Natural killer cell treated with Interleukin-12 subunit alpha and Interleukin-12 subunit beta and Interleukin-15 and Interleukin-18, amount 100 ng/mL, for 72 hours (primary cell): ENCODE measurements at places on chromosomes 13 and 19. TPM values are rescaled to one million over a fixed set of nuclear protein-coding genes. Genes with fewer than 3 reads are reported as not detected.

DNA sequence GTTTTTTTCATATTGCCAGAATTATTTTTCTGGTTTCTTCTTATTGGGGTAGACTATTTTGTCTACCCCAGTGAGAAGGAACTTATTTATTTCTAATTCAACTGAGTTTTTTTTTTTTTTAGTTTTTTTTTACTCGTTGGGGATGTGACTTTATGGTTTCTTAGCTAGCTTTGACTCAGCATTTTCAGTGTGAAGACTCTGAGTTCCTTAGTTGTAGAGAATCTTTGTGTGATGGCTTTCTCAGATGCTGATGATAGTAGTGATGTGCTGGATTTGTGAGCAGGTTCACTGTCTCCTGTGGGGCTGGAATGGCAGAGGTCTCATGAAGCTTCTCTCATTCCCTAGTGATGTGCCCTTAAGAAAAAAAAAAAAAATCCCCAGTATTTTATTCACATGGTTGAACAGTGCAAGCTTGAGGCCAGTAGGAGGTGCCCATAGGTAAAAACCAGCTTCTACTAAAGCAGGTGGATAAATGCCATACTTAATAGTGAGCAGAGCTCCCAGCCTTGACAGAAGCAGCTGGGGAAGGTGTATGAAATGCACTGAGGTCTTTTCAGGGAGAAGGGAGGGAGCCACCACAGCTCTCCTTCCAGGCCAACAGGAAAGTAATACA lies 106.2 kb upstream of the KLF5 start:
- no peak overlapping the region for H3K4me3 ChIP-seq
- H3K36me3 ChIP-seq, result peaks cover 23% of the 10 kb centered on the region
- H3K27me3 ChIP-seq, result no peaks in the 10 kb centered on the region
- no peak overlapping the region for H3K27ac ChIP-seq
- DNase-seq, result no peak

GRCh38 chr19:49889687-49890348 lies 6.9 kb downstream of the IL4I1 start:
- peak overlapping the region; percentile 62 for H3K4me3 ChIP-seq
- H3K27me3 ChIP-seq, result no peaks in the 10 kb centered on the region
- no peaks in the 10 kb centered on the region for H3K36me3 ChIP-seq
- H3K4me1 ChIP-seq, result peaks cover 21% of the 10 kb centered on the region
- H3K27ac ChIP-seq, result no peak overlapping the region

GRCh38 chr19:16326401-16327168 lies 2.0 kb downstream of the KLF2 start:
- H3K27ac ChIP-seq, result peak overlapping the region; percentile 78
- H3K4me3 ChIP-seq, result peak overlapping the region; percentile 79
- no peak for DNase-seq
- peaks cover 41% of the 10 kb centered on the region for H3K4me1 ChIP-seq
- no peaks in the 10 kb centered on the region for H3K36me3 ChIP-seq

DNA sequence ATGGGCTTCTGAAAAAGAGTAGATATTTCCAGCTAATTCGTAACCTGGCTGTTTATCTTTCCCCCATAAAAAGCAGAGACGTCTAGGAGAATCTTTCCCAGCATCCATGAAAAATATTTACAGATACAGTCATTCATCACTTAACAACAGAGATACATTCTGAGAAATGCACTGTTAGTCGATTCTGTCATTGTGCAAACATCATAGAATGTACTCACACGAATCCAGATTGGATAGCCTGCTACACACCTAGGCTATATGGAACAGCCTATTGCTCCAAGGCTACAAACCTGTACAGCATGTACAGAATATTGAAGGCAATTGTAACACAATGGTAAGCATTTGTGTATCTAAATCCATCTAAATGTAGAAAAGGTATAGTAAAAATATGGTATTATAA lies 530.2 kb upstream of the NBEA start:
- no peak overlapping the region for H3K27ac ChIP-seq
- no peaks in the 10 kb centered on the region for H3K27me3 ChIP-seq
- no peak overlapping the region for H3K4me3 ChIP-seq
- DNase-seq, result no peak
- no peaks in the 10 kb centered on the region for H3K36me3 ChIP-seq

GRCh38 chr19:42323852-42324654 lies 1.4 kb upstream of the MEGF8 start:
- H3K4me3 ChIP-seq, result peak overlapping the region; percentile 94
- DNase-seq, result no peak
- peaks cover 22% of the 10 kb centered on the region for H3K4me1 ChIP-seq
- H3K36me3 ChIP-seq, result peaks cover 5% of the 10 kb centered on the region
- peaks cover 10% of the 10 kb centered on the region for H3K27me3 ChIP-seq

DNA sequence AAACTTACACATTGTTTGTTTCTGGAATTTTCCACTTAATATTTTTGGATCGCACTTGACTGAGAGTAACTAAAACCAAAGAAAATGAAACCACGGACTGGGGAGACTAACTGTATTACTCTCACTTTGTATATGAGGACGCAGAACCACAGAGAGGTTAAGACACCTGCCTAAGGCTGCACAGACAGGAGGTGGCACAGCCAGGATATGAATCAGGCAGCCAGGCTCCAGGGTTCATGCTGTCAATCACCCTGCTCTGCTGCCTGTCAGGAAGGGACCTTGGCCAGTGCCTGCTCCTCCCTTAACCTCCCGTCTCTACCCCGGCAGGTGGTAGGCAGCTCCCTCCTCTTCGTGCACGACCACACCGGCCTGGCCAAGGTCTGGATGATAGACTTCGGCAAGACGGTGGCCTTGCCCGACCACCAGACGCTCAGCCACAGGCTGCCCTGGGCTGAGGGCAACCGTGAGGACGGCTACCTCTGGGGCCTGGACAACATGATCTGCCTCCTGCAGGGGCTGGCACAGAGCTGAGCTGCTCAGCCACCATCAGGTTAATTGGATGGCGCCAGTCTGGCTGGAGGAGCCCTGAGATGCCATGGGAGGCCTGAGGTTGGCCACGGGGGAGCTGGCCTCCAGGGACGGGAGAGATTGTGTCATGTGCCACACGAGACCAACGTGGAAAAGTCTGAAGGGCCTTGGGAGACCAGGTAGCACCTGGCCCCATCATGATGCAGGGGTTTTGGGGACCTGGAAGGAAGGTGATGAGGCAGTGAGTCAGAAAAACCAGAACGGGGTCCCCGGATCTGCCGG lies 11.0 kb downstream of the ACTMAP start:
- H3K27me3 ChIP-seq, result no peaks in the 10 kb centered on the region
- H3K36me3 ChIP-seq, result peaks cover 7% of the 10 kb centered on the region
- no peak overlapping the region for H3K27ac ChIP-seq
- H3K4me3 ChIP-seq, result no peak overlapping the region

DNA sequence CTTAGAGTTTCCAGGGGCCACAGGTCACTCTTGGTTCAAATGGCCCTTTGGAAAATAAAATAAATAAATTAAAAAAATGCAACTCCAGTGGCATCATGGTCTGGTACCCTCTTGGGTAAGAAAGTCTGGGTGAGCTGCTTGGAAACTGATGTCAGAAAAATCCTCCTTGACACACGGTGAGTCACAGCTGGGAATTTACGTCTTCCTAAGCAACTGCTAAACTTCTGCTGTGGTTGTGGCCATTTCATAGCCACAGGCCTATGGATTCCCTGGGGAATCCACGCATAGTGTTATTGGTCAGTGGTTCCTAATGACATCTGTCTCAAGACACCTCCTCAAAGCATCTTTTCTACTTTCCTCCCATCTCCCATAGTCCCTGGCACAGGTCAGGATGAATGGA lies 220.8 kb downstream of the COG6 start:
- H3K36me3 ChIP-seq, result no peaks in the 10 kb centered on the region
- no peak overlapping the region for H3K27ac ChIP-seq
- no peak for DNase-seq
- H3K4me1 ChIP-seq, result no peaks in the 10 kb centered on the region
- peaks cover 3% of the 10 kb centered on the region for H3K27me3 ChIP-seq
- H3K4me3 ChIP-seq, result no peak overlapping the region

DNA sequence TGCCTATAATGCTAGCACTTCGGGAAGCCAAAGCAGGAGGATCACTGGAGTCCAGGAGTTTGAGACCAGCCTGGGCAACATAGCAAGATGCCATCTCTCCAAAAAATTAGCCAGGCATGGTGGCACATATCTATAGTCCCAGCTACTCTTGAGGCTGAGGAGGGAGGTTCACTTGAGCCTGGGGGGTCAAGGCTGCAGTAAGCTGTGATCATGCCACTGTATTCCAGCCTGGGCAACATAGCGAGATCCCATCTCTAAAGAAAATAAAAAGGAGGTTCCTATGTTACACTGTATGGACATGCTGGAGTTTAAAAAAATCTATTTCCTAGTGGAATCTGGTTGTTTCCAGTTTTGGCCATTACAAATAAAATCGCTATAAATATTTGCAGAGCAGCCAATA lies 2.6 kb downstream of the CAB39L start:
- H3K27ac ChIP-seq, result peak overlapping the region; percentile 91
- no peaks in the 10 kb centered on the region for H3K36me3 ChIP-seq
- no peaks in the 10 kb centered on the region for H3K27me3 ChIP-seq
- H3K4me1 ChIP-seq, result peaks cover 24% of the 10 kb centered on the region
- no peak for DNase-seq
- peak overlapping the region; percentile 58 for H3K4me3 ChIP-seq

DNA sequence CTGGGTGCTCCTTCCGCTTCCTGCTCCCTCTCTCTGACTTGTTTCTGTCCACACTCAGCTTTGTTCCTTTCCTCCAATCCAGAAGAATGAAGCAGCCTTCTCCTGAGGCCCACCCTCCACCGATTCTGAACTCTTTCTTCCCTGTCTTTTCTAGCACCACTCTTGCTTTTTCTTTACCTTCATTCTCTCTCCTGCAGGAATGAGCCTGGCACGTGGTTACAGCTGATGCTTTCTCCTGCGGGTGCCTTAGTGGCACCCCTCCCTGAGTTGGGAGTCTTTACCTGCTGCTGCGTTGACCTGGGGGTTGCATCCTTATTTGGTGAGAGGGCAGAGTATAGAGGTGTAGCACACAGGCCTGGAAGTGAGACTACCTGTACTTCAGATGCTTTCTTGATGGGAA lies 6.2 kb downstream of the UBAC2 start:
- peaks cover 9% of the 10 kb centered on the region for H3K36me3 ChIP-seq
- no peak for DNase-seq
- H3K4me1 ChIP-seq, result peaks cover 60% of the 10 kb centered on the region

GRCh38 chr19:47331931-47332547 lies at the start of gene C5AR2:
TSS of gene C5AR2 (plus strand) at chr19:47332175. CDS start at chr19:47340800, 8,625 bp downstream.
- peaks cover 4% of the 10 kb centered on the region for H3K27me3 ChIP-seq
- no peak within 1 kb of the TSS for H3K27ac ChIP-seq
- peaks cover 13% of the 10 kb centered on the region for H3K4me1 ChIP-seq
- H3K36me3 ChIP-seq, result no peaks in the 10 kb centered on the region
- no peak within 1 kb of the TSS for H3K4me3 ChIP-seq

DNA sequence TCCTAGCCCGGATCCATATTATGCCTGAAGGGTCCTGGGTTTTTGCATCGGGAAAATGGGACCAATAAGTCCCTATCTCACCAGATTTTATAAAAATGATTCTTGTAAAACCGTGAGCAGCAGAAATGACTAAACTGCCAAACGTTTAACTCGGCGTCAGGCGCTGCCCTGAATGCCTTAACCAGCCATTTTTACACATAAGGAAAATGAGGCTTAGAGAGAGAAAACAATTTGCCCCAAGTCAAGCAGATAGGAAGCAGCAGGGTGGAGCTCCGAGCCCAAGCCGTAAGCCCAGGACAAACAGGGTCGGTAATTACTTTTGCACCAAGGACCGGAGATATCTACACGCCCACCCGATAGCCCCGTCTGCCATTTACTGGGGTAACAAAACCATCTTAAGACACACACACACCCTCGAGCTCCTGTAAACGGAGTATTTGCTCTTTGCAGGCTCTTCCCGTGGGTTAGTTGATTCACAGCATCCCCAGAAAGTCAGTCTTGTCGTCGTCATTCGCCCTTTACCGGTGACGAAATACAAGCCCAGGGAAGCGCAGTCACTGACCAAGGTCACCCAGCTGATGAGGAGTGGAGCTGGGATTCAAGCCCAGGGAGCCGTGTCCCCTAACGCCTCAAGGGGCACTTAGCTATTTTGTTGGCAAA lies 16.0 kb upstream of the MRI1 start:
- H3K27me3 ChIP-seq, result no peaks in the 10 kb centered on the region
- peak overlapping the region; percentile 85 for H3K4me3 ChIP-seq
- peak; percentile 60 for DNase-seq
- H3K4me1 ChIP-seq, result peaks cover 21% of the 10 kb centered on the region

DNA sequence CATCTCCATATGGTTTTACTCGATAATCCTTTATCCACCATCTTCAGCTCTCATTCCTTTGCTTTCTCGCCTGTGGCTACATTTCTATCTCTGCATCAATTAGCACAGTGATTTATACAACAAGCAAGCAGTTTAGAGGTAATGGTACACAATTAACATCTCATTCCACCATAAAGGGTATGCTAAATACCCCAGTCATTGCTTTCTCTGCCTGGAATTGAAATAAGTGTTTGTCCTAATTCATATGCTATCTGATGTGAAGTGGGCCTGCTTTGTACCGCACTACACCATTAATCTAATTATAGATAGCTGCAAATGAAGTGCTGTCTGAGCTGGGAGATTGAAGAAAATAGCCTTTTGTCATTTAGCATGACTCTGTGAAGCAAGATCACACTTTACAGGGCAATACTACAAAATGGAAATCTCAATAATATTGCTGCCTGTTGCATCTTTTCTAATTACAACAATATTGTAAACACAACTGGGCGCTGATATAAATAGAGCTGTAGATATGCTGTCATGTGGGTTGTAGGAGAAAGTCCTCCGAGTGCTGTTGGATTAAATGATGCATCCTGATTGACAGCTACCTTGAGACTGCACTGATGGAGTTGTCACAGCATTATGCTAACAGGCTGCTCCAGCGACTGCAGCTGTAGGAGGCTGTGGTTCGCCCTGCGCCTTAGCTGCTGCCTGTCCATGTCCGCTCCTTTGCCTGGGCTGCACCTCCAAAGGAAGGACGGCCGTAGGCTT lies 78.2 kb downstream of the GGACT start:
- H3K36me3 ChIP-seq, result no peaks in the 10 kb centered on the region
- no peak for DNase-seq
- no peak overlapping the region for H3K27ac ChIP-seq
- no peaks in the 10 kb centered on the region for H3K27me3 ChIP-seq
- H3K4me3 ChIP-seq, result no peak overlapping the region
- peaks cover 48% of the 10 kb centered on the region for H3K4me1 ChIP-seq

GRCh38 chr13:99087954-99088491 lies 110.2 kb upstream of the DOCK9 start:
- peak overlapping the region; percentile 93 for H3K4me3 ChIP-seq
- no peak for DNase-seq
- peaks cover 6% of the 10 kb centered on the region for H3K27me3 ChIP-seq
- H3K27ac ChIP-seq, result peak overlapping the region; percentile 84
- H3K36me3 ChIP-seq, result no peaks in the 10 kb centered on the region
- peaks cover 26% of the 10 kb centered on the region for H3K4me1 ChIP-seq

- peaks cover 6% of the 10 kb centered on the region for H3K4me1 ChIP-seq
- H3K36me3 ChIP-seq, result peaks cover 11% of the 10 kb centered on the region
- H3K27me3 ChIP-seq, result no peaks in the 10 kb centered on the region
- H3K4me3 ChIP-seq, result no peak overlapping the region
Measured at GRCh38 chr19:19655051-19655594, 8.4 kb downstream of the ATP13A1 start.

DNAJC15 gene
- 17.6 TPM for total RNA-seq

ZNF468 gene
- total RNA-seq, result 18.7 TPM

SCN1B gene
- total RNA-seq, result 0.95 TPM

OR10H2 gene
- not detected for total RNA-seq

ZNF549 gene
- total RNA-seq, result 4.8 TPM

CD33 gene
- total RNA-seq, result 1.4 TPM

LAIR1 gene
- 40.5 TPM for total RNA-seq
